ENCODE measurements at places on chromosomes 3 and 15. TPM values are rescaled to one million over a fixed set of nuclear protein-coding genes. Genes with fewer than 3 reads are reported as not detected.

The MYRIP gene
- total RNA-seq: 12.7 TPM

- H3K4me3 ChIP-seq: no peak overlapping the region
- H3K27ac ChIP-seq: no peak overlapping the region
- no peak for DNase-seq
- H3K4me1 ChIP-seq: peaks cover 10% of the 10 kb centered on the region
- no peaks in the 10 kb centered on the region for H3K27me3 ChIP-seq
Measured at GRCh38 chr3:187064210-187065115, 74.8 kb downstream of the RPL39L start.

The SLC22A13 gene
- total RNA-seq: not detected

The POPDC2 gene
- 4.7 TPM for total RNA-seq

DNA sequence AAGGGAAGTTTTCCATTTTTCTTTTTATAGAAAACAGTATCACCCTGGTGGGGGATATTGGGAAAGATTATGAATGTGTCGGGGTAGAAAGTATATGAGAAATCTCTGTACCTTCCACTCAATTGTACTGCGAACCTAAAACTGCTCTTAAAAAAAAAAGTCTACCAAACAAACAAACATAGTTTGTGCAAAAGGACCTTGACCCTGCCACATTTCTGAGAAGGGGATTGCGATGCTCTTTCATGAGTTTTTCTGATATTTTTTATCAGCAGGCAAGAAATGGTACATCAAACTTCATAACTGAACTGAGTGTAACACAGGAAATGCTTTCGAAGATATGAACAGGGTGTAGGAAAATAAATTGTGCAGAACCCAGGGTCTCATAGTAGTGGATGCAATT is 286.0 kb downstream of the WDR72 start:
- DNase-seq: no peak
- H3K4me1 ChIP-seq: no peaks in the 10 kb centered on the region
- no peaks in the 10 kb centered on the region for H3K27me3 ChIP-seq
- H3K36me3 ChIP-seq: no peaks in the 10 kb centered on the region
- H3K4me3 ChIP-seq: no peak overlapping the region
- no peak overlapping the region for H3K27ac ChIP-seq

Data from ascending aorta (tissue), 2 donors.